LNCaP clone FGC (cell line): ENCODE measurements at places on chromosomes 4 and X.

GRCh38 chr4:152630324-152630723 lies 49.5 kb downstream of the TMEM154 start:
- no peak for DNase-seq

DNA sequence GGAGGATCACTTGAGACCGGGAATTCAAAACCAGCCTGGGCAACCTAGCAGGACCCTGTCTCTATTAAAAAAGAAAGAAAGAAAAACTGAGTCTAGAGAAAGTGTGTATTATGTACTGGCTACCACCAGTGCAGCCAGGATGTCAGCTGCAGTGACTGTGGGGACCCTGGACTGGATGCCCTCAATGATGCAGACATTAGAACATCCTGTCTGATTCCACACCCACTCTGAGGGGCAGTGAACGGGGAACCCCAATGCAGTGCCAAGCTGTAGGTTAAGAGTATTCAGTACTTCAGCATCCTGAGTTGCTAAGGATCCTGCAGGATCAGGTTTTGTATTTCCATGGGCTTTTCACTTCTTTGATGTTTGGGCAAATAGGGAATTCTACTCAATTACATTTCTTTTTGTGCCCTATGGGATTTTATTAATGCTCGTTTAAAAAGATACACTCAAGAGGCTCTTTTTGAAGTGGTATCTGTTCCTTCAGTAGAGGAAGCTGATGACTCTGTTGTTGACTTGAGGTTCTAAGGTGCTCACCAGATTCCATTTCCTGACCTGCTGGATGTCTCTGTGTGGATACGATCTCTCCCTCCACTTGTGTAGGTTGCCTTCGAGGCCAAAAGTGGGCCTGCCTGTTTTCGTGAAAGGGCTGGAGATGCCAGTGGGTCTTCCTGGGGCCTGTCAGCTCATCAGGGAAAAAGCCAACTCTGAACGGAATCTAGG lies 85.9 kb upstream of the CLCN4 start:
- no peak for DNase-seq

DNA sequence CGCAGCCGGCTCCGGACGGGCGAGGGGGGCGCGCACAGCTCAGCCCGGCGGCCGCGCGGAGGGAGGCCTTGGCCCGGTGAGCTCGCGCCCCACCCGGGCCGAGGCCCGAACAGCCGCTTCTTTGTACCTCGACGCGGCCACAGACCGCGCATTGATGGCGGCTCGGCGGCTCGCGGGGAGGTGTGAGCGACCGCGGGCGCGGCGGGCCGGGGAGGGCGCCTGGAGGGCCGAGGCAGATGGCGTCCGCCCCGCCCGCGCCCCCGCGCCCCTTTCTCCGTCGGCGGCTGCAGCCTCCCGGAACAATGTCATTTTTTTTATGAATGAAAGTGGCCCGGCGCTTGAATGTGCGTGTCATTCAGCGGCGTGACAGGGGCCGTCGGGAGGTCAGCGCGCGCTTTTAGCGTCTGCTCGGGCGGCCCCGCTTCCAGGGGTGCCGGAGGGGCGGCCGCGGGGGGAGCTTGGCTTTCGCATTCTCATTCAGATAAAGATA lies 1.8 kb downstream of the FGFR3 start:
- no peak for DNase-seq

- DNase-seq, result no peak
Measured at GRCh38 chr4:57465321-57466056, 355.3 kb upstream of the IGFBP7 start.

DNA sequence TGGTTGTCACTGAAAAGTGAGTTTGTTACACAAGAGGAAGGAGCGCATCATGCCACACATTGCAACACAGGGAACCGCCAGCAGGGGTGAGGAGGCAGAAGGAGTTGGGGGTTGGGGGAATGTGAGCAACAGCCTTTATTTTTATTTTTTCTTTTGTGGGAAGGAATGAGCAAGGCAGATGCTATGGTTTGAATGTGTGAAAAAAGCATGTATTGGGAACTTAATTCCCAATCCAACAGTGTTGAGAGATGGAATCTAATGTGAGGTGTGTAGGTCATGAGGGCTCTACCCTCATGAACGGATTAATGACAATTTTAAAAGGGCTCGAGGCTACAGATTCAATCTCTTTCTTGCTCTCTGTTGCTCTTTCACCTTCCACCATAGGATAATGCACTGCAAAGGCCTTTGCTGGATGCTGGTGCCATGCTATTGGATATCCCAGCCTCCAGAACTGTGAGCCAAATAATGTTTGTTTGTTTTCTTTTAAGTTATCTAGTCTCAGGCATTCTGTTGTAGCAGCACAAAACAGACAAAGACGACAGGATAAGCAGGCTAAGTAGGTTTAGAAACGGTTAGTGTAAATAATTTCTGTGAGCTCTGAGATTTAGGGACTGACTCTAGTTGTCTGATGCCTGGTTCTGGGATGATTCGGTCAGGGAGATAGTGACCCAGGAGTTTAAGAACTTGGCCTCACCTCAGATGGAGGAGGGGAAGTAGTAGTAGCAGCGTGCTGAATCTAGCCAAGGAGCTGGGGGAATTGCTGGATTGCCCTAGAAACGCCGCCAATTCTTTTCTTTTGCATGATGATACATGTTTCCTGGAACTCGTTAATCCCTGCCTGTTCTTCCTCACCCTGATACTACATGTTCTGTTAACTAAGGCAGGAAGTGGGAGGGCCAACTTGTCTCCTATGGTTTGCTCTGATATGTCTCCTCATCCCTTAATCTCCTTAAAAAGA lies 156.6 kb upstream of the CTSO start:
- no peak for DNase-seq

DNA sequence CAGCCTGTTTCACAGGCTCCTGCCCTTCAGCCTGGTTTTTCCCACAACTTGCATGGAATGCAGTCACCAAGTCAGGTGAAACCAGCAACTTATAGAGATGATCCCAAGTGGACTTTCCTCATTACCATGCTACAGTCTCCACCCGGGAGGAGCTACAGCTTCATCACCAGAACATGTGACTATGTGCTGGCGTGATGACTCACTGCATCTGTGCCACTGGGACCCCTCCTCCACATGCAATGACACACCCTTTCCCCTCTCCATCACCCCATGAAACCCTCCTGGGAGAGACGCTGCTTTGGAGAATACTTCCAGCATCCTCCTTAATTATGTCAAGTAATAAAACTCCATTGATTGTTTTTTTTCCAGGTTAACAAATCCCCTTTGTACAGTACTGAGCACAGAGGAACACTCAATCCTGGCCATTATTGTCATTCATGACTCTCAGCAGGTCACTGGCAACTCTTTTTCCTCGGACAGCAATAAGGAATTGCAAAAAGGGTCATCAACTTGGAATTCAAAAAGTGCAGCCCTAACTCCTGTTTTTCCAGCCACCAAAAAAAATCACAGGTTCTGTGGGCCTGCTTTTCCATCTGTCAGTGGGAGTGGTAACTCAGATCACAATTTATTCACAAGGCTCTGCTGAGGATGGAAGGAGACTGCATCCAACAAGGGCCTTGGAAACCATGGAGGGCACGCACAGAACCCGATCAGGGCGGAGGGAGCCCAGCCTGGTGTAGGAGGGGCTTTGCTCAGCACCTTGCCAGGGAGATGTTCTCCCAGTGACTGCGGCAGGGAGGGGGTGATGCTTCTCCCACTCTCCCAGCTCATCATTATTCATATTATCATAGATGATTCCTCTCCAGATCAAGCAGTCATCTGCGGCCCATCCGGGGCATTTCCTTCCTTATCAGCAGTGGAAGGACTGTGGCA lies 17.4 kb downstream of the QDPR start:
- no peak for DNase-seq

DNA sequence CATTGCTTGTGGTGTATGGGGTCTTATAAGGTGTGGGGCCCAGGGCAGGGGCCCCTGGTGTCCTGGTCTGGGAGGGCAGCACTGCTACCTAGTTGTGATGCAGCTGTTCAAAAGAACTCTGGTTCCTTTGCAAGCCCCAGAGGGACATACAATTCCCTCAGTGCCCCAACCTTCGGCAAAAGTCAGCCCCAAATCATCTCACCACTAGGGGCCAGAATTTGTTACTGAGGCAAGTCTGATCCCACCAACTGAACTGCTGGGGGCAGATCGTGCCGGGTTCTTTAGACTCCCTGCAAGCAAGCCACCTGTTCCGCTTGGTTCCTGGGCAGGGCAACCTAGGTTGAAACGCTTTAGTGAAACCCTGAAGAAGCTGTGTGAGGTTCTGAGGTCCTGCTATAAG lies 180.1 kb upstream of the S100G start:
- DNase-seq, result no peak

GRCh38 chrX:37961118-37961517 lies 45.2 kb upstream of the SYTL5 start:
- no peak for DNase-seq

- no peak for DNase-seq
Measured at GRCh38 chr4:56653461-56654237, 27.4 kb downstream of the HOPX start.

DNA sequence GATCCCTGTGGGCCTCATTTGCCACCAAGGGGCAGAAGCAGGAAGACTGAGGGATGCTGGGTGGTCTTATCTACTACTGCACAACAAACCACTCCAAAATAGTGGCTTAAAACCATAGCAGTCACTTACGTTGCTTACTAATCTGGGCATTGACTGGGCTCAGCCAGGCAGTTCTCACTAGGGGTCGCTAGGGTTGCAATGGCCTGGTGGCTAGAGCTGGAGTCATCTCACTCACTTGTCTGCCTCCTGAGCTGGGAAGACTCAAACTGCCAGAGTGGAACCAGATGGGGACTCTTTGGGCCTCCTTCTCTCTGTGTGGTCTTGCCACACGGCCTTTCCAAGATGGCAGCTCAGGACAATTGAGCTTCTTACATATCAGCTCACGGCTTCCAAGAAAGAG lies 216.3 kb upstream of the BCOR start:
- DNase-seq, result no peak

DNA sequence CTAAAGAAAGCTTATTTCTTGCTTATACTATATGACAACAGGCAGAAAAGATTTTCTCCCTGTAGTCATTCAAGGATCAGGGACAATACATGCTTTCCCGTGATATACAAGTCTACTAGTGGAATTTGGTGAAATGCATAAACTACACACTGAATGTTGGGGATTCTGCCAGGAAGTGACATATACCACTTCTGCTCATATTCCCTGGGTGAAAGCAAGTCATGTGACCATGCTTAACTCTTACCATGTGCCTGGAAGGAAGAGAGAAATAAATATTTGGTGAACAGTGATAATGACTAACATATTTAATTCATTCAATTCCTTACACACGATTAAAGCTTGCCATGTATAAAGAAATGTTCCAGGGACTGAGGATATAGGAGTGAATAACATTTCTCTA lies 534.6 kb downstream of the PPARGC1A start:
- DNase-seq, result no peak

GRCh38 chr4:616911-617643 lies 8.3 kb upstream of the PDE6B start:
- DNase-seq, result no peak

DNA sequence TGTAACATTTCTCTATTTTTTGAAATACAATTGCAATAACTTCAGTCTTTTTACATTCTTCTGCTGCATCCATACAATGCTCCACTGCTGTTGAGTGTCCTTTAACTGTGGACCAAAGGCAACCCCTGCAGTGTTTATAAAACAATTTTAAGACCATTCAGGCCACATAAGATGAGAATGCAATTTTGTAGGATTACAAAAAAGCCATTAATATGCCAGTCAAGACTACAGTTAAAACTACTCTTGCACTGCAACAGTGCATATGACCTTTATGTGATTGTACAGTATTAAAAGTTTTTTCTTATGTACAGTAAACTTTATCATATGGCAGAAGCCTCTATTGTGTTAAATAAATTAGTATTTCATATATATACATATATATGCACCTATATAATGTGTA lies 55.7 kb upstream of the ATOH1 start:
- DNase-seq, result no peak

- no peak for DNase-seq
Measured at GRCh38 chr4:75844151-75844662, 58.0 kb downstream of the PPEF2 start.

DNA sequence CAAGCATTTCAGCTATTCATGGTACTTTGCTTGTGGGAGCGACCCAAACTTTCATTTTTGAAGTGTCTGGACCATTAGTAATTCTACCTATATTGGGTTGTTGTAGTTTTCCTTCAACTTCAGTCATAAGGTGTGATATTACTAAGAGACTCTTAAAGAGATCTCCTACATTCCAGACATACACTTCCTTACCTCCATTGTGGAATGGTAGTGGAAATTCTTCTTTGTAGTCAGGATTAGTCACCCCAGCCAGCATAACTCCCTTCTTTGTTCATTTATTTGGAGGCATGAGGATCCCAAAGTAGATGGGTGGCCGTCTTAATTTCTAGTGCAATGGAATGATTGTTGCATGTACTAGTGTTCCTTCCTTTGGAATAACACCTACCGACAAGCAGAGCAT lies 991.4 kb downstream of the ARAP2 start:
- no peak for DNase-seq

GRCh38 chr4:168674866-168675265 lies 178.0 kb downstream of the PALLD start:
- DNase-seq, result no peak

- no peak for DNase-seq
Measured at GRCh38 chrX:19742826-19743225, 144.6 kb downstream of the SH3KBP1 start.

GRCh38 chrX:103276581-103277002 lies at the start of gene TCEAL5:
Gene TCEAL5, minus strand, starts transcription at chrX:103276750. Its CDS starts 2,187 bp downstream, at chrX:103274563.
- DNase-seq, result no peak

DNA sequence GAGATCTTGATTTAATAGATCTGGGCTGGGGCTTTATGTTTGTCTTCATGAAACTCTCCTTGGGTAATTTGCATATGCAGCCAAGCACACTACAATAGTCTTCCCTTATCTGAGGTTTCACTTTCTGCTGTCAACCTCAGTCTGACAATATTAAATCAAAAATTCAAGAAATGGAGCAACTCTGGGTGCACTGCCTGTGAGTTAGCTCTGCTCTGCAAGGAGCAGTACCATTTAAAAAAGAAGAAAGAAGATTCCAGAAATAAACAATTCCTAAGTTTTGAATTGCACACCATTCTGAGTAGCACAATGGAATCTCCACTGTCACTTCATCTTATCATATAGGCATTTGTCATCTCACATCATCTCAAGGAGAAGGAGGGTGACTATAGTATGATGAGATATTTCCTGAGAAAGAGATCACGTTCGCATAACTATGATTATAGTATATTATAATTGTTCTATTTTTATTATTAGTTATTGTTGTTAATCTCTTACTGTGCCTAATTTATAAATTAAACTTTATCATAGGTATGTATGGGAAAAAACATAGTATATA lies 9.4 kb downstream of the FNIP2 start:
- no peak for DNase-seq

GRCh38 chr4:33270403-33270802 lies 2550.2 kb downstream of the PCDH7 start:
- no peak for DNase-seq

- peak; percentile 1 for DNase-seq
Measured at GRCh38 chrX:54747733-54748393, 50.2 kb downstream of the ITIH6 start.

GRCh38 chr4:112938461-112939058 lies 110.9 kb upstream of the ANK2 start:
- no peak for DNase-seq

GRCh38 chr4:54094451-54094850 lies 5.5 kb upstream of the GSX2 start:
- no peak for DNase-seq
